ENCODE measurements at places on chromosomes 16 and 17.

GRCh38 chr17:82871056-82871775, 31.4 kb upstream of the ZNF750 start:
- DNase-seq, result no peak

DNA sequence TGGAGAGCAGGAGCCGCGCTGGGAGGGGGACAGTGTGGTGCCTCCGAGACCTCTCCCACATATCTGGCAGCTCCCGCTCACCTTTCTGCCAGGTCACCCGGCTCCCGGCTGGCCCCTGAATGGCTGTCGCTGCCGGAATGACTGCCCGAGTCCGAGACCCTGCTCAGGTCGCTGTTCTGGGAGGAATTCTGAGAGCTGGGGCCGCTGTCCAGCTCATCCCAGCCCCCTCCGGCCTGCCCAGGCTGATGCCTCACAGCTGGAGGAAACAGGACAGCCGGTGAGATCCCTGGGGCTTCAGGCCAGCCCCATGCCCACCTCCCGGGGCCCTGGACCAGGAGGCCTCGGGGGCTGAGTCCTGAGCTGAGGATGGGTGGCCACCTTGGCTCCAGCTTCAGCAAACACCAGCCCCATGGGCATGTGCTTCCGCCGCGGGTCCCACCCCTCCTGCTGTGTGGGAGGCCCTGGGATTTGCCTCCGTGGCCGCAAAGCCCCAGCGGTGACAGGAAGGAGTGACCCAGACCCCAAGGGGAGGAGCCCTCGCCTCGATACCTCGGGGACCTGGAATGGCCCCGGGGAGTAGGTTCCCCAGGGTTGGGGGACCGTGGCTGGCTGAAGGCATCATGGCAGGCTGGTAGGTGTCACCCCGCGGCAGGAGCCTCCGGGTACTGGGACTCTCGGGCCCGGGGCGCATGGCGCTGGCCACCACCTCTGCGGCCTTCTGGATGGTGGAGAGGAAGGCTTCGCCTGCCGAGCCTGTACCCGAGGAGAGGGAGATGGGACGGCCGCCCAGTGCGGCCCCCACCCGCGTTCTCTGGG, 6.9 kb downstream of the TEPSIN start:
- no peak for DNase-seq

- no peak for DNase-seq
Measured at GRCh38 chr17:75498726-75499213, 16.6 kb downstream of the CASKIN2 start.

GRCh38 chr16:84052071-84052622, 9.6 kb upstream of the SLC38A8 start:
- no peak for DNase-seq

DNA sequence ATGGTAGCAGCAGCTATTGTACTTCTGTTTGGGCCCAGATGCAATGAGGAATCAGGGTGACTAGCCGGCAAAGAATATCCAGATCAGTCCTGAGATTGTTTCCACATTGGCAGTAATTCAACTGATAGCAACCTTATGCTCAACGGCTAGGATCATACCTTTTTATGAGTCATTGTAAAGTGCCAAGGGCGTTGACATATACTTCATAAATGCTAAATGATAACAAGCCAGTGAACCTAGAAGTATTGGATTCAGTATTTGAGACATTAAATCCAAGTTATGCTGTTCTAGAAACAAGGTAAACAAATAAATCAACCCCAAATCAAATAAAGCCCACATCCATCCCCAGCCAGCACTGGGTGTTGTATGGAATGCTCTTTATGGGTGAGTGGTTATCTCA, 207.1 kb upstream of the ZFHX3 start:
- DNase-seq, result no peak

Measured in NCI-H1092 (cell line).